ENCODE measurements at places on chromosomes 7 and 10.

GRCh38 chr10:15096661-15097010 lies 519 bp upstream of the RPP38 start:
- no peak for DNase-seq

GRCh38 chr7:95365151-95365550 lies 31.0 kb downstream of the PON3 start:
- DNase-seq: peak; percentile 23

- DNase-seq: no peak
These were observed 58.4 kb downstream of the MKI67 start for GRCh38 chr10:128067691-128068397.

- peak; percentile 3 for DNase-seq
These were observed 243.2 kb upstream of the TMEM229A start for GRCh38 chr7:124276005-124276622.

GRCh38 chr10:62514079-62514693 lies 140.0 kb downstream of the ZNF365 start:
- DNase-seq: no peak

GRCh38 chr7:226281-226895 lies 34.0 kb downstream of the FAM20C start:
- DNase-seq: no peak

DNA sequence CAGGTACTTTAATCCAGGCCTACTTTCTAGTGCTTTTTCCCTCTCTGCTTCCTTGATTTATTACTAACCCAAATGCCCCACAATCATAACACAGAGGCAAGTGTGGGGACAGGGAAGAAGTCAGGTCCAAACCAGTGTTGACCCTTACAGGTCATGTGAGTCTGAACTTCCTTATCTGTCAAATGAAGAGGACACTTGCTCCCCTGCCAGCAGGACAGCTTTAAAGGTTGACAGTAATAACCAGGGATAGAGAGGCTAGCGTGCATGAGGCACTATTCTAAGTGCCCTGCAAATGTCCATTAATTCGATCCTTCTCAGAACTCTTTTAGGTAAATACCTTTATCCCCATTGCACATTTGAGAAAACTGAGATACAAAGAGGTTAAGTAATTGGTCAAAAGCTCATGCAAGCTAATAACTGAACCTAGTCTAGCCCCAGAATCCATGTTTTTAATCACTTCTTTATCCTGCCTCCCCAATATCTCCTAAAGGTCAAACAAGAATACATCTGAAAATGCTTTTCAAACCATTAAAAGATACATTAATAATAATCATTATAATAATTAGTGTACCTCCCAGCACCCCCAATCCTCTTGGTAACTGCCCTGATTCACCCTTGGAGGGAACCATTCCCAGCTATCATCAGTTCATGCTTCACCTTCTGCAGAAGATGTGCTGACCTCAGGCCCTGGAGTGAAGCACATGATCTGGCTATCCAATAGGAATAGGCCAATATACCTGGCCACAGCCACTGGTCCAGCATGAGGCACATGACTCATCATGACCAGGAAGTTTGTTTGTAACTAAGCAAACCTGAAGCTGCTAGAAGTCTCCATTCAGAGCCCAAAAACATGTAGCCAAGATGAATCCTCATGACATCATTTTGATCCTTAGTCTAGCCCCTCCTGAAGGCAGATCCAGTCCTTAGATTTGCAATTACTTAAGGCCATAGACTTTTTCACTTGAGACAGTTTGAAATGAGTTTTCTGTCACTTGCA lies 40.7 kb downstream of the SGMS1 start:
- DNase-seq: no peak

DNA sequence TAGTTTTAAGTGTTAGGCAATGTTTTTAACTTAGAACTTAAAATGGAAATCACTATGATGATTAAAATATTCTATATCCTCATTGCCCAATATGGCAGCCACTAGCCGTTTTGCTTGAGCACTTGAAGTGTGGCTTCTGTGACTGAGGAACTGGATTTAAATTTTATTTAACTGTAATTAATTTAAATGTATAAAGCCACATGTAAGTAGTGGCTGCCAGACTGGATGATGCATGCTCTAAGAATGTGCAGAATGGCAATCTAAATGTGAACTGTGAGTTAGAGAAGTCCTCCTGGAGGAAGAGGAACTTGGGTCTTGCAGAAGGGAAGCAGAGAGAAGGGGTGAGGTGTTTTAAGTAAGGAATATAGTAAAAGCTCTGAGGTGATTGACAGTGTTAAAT lies 451.4 kb downstream of the SUGCT start:
- DNase-seq: peak; percentile 19
